Stimulated activated CD4-positive, alpha-beta T cell treated with anti-CD3 and anti-CD28 coated beads, Interleukin-4, amount 100 ng/mL, for 24 hours (primary cell): ENCODE measurements at places on chromosomes 11 and 22.

GRCh38 chr11:12092714-12093113, 17.7 kb upstream of the MICAL2 start:
- DNase-seq: no peak

GRCh38 chr11:57903441-57904123, 120.1 kb upstream of the OR9Q1 start:
- DNase-seq: peak; percentile 4

DNA sequence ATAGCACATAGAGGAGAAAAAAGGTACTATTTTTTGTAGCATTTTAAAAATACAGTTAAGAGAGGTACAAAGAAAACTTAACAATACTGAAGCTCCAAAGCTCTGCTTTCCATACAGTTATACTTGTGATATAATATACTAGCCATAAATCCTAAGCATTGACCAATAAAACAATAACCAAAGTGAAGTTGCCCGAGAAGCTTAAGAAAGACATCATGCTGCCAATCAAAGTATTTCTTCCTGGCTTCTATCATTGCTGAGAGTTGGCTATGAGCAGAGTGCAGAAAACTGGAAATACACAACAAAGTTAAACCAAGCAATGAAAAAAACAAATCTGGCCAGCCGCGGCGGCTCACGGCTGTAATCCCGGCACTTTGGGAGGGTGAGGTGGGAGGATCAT, 84.2 kb downstream of the RBFOX2 start:
- no peak for DNase-seq

DNA sequence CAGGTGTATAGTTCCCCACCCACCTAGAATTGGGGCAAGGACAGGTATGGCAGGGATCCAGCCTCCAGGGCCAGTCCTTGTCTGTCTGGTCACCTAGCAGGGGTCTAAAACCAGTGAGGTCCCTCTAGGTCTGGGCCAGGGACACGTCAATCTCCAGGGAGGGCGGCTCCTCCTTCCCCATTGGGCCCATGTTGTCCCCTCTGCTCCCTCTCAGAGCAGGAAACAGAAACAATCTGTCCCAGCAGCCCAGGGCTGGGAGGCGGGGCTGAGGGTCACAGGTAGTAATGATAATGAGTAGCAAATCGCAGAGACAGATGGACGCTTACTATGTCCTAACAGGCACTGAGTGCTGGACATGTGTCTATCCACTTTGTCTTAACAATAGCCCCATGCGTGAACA, 22.8 kb upstream of the SYT7 start:
- no peak for DNase-seq

DNA sequence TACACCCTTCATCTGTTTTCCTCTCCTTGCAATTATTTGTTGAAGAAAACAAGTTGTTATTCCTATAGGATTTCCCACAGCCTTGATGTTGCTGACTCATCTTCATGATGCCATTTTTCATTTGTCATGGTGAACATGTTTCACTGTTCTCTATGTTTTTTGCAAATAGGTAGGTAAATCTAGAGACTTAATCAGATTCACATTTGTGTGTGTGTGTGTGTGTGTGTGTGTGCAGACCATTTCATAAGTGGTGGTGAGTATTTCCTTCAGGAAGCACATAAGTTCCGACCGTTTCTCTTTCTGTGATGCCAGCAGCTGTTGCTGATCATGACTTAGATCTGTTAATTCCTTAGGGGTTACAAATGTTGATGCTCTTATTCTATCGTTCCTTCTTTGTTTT, 80.3 kb upstream of the IZUMO1R start:
- no peak for DNase-seq

- no peak for DNase-seq
Observed at GRCh38 chr11:4684631-4685285, 12.9 kb downstream of the OR51E2 start.

DNA sequence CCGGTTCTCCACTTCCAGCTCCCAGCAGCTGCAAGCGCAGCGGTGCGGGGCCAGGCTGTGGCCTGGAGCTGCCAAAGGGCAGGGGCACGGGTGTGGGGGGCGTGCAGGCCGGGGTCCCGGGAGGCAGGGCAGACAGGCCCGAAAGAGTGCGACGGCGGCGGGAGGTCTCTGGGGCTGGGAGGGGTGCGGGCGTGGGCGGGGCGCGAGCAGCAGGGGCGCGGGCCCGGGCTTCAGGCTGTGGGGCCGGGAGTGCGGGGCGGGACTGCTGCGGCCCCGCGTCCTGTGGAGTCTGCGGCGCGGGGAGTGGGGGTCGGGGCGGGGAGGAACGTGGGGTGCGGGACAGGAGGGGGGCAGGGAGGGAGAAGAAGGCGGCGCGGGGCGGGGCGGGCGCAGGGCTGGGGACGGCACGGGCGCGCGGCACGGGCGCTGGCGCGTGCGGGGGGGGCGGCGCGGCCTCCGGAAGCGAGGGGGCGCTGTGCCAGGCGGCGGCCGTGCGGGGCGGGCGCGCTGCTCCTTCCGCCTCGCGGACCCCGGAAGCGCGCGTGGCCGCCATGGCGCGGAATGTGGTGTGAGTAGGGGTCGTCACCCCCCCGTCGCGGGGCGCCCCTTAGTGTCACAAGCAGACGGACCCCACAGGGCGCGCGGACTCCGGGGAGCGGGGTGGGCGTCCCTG, at the start of gene MRPL23:
Gene MRPL23, plus strand, starts transcription at position 521 of the 673 bp plus-strand sequence. Its CDS starts 31 bp downstream, at position 552.
- DNase-seq: no peak

GRCh38 chr11:15291885-15292284, 177.2 kb downstream of the INSC start:
- DNase-seq: no peak

DNA sequence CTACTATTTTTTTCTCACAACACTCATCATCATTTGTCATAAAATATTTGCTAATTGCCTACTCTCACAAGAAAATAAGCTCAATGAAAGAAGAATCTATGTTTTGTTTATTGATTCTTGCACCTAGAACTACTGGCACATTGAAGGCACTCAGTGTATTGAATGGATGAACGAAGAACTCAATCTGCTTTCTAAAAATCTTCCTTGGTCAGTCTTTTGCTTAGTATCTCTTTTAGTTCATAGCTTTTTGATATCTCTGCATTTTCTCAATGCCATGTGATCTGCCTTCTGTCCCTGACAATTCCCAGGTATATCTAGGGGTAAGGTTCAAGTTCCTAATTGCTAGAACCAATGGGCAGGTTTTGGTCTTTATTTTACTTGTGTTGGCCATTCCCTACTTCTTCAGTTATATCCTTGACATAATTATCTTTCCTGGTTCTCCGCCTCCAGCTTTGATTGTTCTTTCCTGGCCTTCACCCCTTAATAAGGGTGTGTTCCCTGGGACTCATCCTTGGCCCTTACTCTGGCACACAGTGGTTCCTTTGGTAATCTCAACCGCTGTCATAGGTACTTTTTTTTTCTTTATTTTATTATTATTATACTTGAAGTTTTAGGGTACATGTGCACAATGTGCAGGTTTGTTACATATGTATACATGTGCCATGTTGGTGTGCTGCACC, 96.4 kb downstream of the CCDC83 start:
- no peak for DNase-seq

DNA sequence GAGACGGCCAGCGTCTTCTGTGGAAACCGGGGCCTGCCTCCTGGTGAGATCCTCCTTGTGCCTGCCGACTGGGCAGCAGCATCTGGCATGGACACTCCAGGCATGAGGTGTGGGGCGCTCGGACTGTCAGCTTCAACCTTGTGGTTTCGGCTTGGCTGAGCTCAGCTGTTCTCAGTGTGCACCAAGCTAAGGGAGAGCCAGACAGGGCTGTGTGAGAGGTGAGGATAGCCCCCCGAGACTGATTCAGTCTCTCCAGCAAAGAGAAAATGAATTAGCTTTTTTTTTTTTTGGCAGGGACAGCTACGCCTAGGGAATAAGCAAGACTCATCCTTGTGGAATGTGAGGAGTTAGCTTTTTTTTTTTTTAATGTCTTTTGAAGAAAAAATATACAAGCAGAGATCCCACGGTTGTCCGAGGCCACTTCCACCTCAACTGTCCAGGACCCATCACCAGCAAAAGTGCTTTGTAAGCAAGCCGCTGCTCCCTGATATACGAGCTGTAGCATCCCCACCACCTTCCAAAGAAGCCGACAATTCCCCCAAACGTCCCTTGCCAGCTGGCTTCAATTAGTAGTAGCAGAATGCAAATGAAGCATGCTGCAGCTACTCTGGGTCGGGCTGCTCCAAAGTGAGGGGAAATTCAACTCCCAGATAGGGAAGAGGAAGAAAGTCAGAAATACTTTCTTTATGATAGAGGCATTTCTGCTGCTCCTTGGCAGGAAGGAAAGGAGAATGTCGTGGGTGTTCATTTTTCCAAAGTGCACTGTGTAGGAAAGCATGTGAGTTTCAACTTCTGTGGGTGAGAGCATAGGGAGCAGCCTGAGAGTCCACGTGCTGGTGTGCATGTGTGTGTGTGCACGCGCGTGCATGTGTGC, 9.7 kb upstream of the THY1 start:
- DNase-seq: no peak

- DNase-seq: peak; percentile 69
Observed at GRCh38 chr11:73980001-73980961, 2.4 kb downstream of the UCP2 start.

GRCh38 chr11:134733646-134734045, 321.6 kb upstream of the B3GAT1 start:
- no peak for DNase-seq

- peak; percentile 15 for DNase-seq
Observed at GRCh38 chr11:3169255-3170043, 4.3 kb upstream of the OSBPL5 start.

DNA sequence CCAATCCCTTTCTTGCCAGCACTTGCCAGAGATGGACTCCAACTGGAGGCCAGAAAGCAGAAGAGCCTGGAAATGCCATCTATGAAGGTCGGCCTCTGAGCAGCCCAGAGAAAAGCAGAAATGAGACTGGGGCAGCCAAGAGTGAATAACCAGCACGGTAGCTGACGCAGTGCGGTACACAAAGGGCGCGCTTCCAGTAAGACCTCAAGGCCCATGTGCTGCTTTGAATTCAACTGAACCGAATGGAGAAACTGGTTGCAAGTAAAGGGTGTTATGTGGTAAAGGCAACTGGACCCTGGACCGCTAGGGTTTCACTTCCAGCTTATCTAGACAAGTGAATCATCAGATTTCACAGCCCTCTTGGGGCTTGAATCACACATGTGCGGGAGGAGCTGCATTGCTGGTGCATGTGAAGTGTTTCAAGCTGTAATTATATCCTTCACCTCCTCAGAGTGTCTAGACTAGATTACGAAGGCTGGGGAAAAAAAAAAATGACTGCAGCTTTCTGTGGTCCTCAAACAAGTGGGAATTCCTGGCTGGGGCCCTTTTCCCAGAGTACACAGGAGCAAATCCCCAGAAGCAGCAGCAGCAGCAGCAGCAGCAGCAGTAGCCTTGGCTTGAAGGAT, 128.9 kb downstream of the CCDC34 start:
- no peak for DNase-seq

DNA sequence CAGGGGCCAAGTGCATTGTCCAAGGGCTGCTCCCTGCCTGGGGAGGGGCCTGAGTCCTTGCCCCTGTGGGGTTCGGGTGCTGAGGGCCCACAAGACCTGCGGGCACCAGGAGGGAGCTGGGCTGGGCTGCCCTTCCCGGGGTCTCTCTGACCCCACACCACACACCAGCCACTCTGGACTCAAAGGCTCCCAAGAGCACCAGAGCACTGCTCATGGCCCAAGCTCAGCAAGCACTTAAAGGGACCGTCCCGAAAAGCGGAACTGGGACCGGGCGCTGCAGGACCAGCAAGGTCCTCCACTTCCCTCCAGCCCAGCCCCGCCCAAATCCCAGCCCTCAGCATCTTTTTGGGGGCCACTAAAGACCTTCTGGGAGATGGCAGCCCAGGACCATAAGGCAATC, 5.3 kb downstream of the LSP1 start:
- DNase-seq: no peak

- no peak for DNase-seq
Observed at GRCh38 chr11:69599502-69599901, 41.5 kb upstream of the CCND1 start.

GRCh38 chr11:132033051-132033450, 662.6 kb downstream of the NTM start:
- DNase-seq: no peak

DNA sequence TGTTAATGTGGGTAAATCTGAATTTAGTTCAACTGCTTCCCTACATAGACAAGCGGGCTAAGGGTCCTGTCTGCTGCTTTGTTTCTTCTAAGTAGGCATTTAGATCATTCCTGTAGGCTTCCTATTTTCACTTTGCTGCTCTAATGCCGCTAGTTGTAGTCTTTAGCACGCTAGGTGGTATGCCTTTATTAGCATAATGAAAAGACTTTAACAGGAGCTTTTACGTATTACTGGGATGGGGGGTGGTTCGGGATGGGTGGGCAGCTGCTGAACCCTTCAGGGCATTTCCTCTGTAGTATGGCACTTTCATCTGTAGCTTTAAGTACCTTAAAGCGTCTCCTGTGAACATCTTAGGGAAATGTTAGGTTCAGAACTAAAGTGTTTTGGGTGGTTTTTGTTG, 85.3 kb downstream of the GGT1 start:
- no peak for DNase-seq

DNA sequence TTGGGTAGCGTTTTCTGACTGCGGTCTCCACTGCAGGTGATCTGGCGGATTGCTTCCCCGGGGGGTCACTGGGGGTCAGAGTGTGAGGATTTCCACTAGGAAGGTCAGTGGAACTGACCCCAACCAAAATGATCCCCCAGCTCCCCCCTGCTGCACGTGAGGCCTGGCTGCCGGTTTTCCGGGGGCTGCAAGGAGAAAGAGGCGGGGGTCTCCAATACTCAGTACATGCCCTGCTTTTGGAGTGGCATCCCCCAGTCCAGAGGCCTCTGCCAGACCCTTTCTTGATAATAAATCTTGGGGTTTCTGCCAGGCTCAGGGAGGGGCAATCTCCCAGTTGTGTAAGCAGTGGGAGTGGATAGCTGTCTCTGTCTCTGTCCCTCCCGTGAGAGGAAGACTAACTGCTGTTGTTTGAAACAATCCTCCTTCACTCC, 71.5 kb upstream of the RTL6 start:
- DNase-seq: no peak

DNA sequence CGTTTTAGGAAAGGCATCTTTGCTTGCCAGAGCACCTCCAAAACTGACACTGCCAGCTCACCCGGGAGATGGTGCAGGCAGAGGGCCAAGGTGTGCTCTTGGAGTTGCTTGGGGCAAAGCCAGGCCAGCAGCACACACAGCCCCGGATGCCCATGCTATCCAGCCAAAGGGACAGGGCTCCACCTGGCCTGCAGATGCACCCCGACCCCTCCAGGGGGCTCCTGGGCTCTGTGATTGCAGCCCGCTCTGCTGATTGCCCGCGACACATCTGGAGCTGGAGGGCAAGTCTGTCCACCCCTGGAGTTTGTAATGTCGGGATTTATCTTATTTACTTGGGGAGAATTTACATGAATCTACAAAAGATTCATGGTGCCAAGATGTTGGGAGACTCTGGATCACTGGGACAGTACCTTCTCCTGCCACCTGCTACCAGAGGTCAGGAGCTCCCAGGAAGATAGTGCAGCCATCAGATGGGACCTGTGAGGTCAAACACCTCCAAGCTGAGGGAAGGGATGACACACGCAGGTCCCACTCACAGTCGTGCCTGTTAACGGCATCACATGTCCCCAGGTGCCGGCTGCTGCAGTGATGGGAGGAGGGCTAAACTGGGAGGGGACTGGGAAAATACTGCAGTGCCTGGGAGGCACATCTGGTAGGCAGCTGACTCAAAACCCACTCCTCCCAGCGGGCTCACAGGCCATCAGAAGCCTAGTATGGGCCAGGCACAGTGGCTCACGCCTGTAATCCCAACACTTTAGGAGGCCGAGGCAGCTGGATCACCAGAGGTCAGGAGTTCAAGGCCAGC, 17.2 kb downstream of the CBX7 start:
- DNase-seq: peak; percentile 51
